ENCODE measurements at places on chromosomes 5 and 9.
A peak's percentile ranks its signal among the peaks of the same experiment; 100 is the strongest.

DNA sequence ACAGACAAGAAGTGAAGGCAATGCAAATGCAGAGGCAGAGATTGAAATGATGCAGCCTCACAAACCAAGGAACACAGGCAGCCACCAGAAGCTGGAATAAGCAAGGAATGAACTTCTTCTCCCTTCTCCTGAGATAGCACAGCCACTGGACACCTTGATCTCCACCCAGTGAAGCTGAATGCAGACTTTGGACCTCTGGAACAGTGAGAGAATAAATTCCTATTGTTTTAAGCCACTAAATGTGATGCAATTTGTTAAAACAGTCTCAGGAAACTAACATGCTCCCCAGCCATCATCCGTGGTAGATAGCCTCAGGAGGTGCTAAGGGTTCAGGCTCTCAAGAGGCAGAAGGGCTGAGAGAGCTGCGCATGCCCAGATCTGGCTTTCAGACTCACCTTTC is 512.2 kb upstream of the ZNF608 start:
- no peak for DNase-seq

DNA sequence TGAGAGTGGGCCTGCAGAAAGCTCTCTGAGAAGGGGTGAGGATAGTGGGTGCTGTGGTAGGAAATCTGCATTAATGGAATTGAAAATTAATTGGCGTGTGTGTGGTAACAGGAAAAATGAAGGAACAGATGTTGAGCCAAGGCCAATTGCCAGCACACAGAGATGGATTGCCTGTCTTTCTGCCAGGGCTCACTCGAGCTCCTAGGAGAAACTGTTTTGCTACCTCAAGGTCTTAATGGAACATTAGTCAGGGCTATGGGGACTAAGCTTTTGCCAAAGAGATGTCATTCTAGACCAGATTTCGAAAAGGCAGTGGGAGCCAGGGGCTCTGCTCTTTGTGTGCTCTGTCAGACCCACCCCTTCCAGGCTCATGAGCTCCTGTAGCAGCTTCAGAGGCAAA is 124.0 kb upstream of the EFNA5 start:
- DNase-seq: no peak

GRCh38 chr9:77959803-77960202 is 71.8 kb downstream of the GNAQ start:
- no peak for DNase-seq

GRCh38 chr5:116453988-116454411 is 120.6 kb downstream of the SEMA6A start:
- no peak for DNase-seq

- no peak for DNase-seq
Measured at GRCh38 chr5:150279330-150280020, 10.1 kb downstream of the CAMK2A start.

GRCh38 chr9:137488906-137489305 is 29.8 kb upstream of the NSMF start:
- no peak for DNase-seq

- no peak for DNase-seq
Measured at GRCh38 chr9:120857902-120858301, 15.2 kb upstream of the PSMD5 start.

DNA sequence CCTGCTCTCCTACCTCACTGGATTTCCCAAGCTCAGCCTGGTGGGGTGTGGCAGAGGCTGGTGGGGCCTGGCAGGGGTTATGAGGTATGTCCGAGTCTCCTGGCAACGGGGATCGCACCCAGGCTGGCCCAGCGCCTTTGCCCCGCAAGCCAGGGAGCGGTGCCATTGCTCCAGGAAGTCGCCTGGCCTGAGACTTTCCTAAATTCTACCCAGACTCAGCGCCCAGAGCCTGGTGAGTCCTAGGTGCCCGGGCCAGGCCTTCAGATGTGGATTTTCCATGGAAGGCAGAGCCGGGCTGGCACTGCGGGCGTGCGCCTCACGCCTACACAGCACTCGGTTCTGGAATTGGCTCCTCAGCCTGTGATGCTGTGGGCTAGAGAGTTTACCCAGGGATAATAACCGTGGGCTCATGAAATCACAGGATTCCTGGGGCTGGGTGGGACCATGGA is 155.4 kb upstream of the COL5A1 start:
- DNase-seq: peak; percentile 7

GRCh38 chr5:157130925-157131324 is 11.7 kb downstream of the MED7 start:
- DNase-seq: no peak

GRCh38 chr9:124598048-124598447 is 90.8 kb upstream of the NR5A1 start:
- DNase-seq: no peak

- no peak for DNase-seq
Measured at GRCh38 chr5:138349852-138350562, 2.5 kb upstream of the KDM3B start.

DNA sequence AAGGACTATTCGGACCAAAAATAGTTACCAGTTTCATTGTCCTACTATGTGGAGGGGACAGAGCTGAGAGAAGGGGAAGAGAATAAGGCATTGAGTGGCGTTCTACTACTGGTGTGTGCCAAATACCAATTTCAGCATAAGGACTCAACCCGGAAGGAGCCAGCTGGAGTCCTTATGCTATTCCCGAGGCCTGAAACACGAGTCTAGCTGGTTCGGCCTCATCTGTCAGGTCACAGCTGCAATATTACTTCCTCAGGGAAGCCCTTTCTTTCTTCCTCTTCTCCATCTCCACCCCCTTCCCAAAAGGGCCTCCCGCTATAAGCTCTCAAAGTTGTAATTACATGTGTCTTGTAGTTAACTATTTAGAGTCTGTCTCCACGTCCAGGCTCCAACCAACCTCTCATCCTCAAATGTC is 20.5 kb upstream of the FER start:
- DNase-seq: no peak

GRCh38 chr5:88815050-88815789 is 67.8 kb downstream of the MEF2C start:
- DNase-seq: no peak

- DNase-seq: no peak
Measured at GRCh38 chr5:89228355-89228754, 345.4 kb upstream of the MEF2C start.

- no peak for DNase-seq
Measured at GRCh38 chr9:136572828-136573625, 27.2 kb upstream of the NOTCH1 start.

DNA sequence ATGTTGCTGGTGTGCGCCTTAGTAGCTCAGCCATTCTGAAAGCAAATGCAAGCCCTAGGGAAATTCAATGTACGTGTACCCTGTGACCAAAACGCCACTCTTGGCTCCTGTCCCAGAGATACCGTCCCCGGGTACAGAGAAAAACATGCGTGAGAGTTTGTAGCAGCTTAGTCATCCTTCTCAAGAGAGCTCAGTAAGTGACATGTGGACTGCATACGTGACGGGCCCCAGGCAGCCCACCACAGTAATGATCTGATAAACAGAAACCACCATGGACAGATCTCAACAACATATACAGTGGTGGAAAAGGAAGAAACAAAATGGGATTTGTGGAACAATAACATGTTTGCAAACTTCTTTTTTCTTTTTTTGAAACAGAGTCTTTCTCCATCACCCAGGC is 45.1 kb downstream of the S1PR3 start:
- DNase-seq: no peak

Data from activated T-cell treated with anti-CD3 and anti-CD28 coated beads, Interleukin-2, amount 50 U/mL, for 1 hour (primary cell).